ENCODE measurements at places on chromosomes 12 and 14.

DNA sequence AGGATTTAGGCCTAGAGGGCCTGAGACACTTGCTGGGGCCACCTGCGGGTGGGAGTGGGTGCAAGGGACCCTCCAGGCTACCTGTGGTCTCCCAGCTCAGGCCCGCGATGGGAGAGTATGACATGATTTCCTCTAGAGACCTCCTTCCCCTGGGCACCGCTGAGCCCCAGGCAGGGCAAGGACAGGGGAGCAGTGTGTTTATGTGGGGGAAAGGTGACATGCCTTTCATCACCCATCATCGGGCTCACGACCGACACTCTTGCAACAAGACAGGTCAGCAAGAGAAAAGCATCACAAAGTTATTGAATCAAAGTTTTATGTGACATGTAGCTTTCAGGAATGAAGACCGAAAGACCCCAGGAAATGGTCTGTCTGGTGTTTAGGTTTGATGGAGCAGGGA lies 19.9 kb downstream of the SH2B3 start:
- no peak for DNase-seq

DNA sequence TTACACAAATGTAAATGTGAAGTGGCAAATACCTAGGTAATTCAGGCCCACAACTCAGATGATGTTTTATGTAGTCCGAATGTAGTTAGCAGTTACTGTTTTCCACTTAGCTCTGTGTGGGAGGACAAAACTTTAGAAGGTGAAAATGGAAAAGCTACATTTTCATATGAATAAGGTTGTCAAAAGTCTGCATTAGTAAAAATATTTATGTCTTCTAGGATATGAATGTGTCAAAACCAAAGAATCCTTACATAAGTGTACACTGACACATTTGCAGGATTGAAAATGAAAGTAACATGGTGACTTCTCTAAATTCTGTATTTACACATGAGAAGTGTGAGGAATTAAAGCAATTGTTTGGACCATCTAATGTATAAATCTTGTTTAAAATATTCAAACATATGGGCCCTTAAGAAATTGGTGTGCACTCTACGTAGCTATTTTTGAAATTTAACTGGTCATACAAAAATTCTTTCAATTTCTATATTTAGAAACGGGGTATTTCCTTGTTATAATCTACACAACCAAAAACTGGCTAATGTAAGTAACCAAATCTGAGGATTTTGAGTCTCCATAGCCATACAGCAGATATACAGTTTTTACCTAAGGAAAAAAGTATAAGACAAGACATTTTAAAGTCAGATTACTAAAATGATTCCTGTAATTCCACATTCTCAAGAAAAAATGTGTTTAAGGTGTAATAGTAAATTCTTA lies 5.4 kb downstream of the CDKN1B start:
- no peak for DNase-seq

GRCh38 chr12:57089271-57090245 lies 644 bp downstream of the NAB2 start:
- DNase-seq, result no peak

DNA sequence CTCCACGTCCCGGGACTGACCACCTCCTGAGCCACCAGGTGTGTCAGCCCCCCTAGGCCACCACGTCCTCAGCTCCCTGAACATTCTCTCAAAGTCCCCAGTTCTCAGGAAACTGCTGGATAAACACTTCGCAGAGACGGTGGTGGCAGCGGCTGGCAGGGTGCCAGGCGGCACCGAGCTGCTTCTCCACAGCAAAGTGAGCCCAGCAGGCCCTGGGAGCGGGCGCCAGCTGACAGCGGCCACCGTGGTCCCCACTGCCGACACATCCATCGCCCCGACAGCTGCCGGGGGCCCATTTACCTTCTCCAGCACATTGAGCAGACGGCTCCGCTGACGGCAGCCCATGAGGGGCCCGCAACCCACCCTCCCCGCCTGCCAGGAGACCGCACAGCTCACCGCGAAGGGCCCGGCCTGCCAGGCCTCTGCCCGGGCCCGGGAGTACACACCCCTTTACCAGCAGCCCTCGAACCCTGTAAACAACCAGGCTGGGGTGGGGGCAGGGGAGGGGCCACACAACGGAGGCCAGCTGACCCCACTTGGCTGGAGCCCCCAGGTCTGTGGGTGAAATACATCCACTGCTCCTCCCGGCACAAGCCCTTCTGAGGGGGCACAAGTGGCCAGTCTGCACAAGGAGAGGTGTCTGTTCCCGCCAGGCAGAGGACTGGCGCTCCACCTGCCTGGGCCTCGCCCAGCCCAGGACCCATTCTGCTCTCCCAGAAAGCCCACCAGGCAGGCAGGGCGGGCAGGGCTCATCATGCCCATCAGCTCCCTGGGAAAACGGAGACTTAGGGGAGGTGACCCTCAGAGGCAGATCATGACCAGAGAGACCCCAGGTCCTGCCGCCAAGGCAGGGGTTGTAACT lies 10.5 kb downstream of the AKT1 start:
- DNase-seq, result no peak

- peak; percentile 85 for DNase-seq
These were observed 1.1 kb upstream of the CYP46A1 start for GRCh38 chr14:99682809-99683618.

- peak; percentile 6 for DNase-seq
These were observed 8.6 kb downstream of the PDE3A start for GRCh38 chr12:20376984-20377383.

DNA sequence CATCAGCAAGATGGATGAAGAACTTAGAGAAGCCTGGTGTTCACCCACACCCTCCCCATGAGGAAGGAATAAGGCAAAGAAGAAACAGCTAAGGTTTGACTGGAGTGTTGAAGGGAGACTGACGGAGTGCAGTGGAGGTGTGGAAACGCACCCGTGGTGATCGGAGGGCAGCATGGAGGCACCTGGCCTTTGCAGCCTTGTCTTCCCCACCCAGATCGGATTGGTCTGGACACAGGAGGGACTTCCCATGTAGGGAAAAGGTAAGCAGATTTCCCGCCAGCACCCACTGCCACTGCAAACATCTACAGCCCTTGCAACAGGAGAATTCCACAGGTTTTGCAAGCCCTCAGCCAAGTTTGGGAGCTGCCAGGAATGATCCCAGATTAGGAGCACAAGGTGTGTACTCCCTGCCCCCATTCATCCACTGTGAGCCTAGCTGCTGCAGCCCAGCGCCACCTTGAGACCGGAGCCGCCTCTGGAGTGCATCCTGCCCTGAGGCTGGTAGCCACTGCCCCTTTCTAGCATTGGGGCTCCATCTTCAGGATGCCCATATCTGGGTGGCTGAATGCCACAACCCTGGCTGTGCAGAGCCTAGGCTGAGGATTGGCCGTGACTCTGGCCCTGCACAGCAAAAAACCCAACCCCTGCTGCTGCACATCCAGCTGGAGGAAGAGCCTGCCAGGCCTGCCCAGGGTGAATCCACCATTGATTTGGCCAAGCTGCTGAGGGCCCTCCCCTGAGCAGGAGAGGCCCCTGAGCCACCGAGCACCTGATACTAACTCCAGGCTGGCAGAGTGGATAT lies 411.1 kb downstream of the TMEM121 start:
- no peak for DNase-seq

DNA sequence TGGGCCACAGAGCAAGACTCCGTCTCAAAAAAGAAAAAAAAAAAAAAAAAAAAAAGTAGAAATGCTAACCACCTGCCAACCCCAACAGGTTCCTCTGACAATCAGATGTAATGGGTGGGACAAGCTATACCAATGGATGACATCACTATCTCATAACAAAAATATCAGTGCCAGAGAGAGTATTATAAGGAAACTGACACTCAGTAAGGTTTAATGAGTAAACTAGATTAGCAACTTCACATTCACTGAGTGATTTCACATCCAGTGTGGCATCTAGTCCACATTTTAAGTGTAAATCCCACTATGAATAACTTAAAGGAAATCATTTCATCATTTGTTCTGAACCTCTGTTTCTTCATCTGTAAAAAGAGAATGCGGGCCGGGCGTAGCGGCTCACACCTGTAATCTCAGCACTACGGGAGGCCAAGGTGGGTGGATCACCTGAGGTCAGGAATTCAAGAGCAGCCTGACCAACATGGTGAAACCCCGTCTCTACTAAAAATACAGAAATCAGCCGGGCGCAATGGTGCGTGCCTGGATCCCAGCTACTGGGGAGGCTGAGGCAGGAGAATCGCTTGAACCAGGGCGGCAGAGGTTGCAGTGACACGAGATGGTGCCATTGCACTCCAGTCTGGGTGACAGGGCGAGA lies 1.8 kb downstream of the SART3 start:
- DNase-seq, result no peak

- no peak for DNase-seq
These were observed 1865.6 kb upstream of the FLRT2 start for GRCh38 chr14:83664389-83664788.

DNA sequence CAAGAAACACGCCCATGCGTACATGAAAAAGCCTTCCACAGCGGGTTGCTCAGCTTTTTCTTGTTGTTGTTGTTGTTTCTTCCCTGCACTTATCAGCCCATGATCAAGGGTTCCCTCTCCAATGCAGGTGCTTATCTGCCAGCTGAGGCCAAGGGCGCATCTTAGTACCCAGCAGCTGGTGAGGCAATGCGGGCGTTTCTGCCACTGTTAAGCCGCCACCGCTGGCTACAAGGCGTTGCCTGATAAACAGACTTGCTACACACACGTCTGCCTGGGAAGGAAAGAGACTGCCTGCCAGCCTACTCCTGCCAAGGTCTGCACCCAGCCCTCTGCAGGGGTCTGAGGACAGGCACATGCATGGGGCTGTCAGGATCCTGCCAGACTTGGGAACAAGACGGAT lies 345.9 kb downstream of the BCL11B start:
- no peak for DNase-seq

GRCh38 chr14:57486767-57487379 lies 6.8 kb downstream of the CCDC198 start:
- DNase-seq, result peak; percentile 40

DNA sequence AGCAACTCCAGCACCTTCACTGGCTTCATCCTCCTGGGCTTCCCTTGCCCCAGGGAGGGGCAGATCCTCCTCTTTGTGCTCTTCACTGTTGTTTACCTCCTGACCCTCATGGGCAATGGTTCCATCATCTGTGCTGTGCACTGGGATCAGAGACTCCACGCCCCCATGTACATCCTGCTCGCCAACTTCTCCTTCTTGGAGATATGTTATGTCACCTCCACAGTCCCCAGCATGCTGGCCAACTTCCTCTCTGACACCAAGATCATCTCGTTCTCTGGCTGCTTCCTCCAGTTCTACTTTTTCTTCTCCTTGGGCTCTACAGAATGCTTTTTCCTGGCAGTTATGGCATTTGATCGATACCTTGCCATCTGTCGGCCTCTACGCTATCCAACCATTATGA lies 6.8 kb downstream of the OR11G2 start:
- no peak for DNase-seq

DNA sequence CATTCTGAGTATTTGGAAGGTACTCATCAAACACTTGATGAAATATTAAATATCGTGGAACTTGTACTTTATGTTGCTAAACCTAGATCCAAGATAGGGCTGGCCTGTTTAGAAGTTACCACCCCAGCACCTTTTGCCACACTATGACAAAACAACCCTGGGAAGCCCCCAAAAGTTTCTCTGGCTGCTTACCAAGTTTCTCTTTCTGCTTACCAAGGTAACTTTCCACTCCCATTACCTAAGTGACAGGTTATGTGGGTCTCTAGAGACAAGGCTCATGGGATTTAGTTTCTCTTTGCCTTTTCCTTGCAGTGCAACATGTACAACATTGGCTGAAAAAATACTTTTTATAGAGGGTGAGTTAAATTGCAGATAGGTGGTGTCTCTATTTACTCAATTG lies 28.9 kb upstream of the PPM1A start:
- DNase-seq, result no peak

DNA sequence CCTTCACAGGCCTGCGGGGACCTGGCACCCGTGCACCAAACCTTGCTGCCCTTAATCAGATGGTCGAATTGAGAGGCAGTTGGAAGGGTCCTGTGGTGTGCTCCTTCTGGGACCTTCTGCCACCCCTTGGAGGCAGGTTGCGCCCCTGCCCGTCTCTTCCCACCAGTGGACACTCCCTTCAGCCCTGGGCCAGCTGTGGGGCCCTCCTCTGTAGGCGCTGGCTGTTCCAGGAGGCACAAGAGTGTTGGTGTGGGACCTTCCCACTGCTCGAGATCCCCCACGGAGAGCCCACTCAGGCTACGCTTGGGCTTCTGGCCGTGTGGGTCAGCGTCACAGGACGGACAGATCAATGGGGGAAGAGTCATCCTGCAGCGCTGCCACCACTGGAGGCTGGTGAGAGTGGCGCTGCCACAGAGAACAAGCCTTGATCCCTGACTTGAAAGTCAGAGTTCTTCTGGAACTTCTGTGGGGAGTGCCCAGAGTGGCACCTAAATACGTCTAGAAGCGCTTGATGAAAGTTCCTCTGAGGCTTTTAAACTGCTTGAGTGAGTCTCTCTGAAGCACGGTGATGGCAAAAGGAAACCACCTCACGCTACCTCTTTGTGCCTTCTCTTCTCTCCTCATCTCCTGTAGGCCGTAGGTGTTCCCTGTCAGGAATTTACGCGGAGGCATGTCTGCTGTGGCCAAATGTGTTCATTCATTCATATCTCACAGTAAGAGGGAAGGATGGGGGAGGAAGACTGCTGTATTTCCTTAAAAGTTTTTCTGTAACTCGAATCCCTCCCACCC lies 48.3 kb downstream of the TRAF3 start:
- no peak for DNase-seq

DNA sequence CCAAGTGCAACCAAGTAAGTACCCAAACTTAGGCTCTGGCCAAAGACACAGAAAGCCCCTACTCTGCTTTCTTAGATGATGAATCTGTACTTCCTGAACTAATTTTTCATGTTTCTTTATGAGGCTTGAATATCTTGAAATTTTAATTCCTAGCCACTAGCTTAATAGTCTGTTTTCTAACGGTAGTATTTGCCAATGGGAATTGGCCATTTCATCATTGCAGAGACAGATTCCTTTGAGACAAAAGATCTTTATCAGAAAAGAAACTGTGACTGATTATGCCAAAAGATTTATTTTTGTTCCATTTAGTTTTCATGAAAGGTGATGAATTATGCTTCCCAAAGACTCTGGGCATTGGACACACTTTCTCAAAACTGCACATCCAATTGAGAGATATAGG lies 48.7 kb downstream of the DAD1 start:
- no peak for DNase-seq

- DNase-seq, result no peak
These were observed 65.3 kb downstream of the TUNAR start for GRCh38 chr14:95941897-95942296.

- peak; percentile 29 for DNase-seq
These were observed 11.4 kb downstream of the RERG start for GRCh38 chr12:15209782-15210181.

- DNase-seq, result no peak
These were observed 3.7 kb downstream of the PIANP start for GRCh38 chr12:6696690-6697583.

DNA sequence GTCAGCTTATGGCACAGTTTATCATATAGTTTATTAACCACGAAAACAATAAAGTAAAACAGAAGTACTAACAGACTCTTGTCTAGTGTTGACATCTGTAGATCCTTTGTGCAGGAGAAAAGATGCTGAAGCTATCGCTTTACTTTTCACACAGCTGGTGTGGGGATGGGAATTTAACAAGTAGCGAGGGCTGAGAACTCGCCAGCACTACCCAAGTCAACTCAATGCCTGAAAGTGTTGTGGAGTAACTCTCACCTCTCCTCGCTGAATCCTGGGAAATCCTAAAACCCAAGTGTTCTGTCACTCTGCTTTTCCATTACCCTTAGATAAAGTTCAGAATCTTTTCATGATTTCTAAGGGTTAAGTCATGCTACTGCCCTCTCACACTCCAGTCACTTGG lies 264.2 kb downstream of the BMP4 start:
- no peak for DNase-seq

Data from AG08396 (cell line).